Activated CD8-positive, alpha-beta memory T cell treated with anti-CD3 and anti-CD28 coated beads for 24 hours (primary cell): ENCODE measurements at places on chromosomes 5 and 9.

DNA sequence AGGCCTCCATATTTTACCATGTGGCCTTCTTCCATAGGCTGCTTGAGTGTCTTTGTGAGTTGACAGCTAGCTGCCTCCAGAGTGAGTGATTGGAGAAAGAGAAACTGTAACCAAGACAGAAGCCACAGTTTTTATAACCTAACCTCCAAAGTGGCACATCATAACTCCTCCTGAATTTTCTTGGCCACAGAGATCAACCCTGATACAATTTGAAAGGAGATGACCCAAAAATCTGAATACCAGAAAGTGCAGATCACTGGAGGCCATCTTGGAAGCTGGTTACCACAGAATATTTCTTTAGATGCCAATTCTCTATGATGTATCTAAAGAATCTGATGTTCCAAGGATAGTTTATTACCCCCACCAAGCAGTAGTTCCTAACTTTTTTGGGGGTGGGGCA, 254.3 kb upstream of the PDE4D start:
- DNase-seq: no peak

- no peak for DNase-seq
Observed at GRCh38 chr9:104860263-104860662, 67.7 kb downstream of the ABCA1 start.

GRCh38 chr9:18371621-18372020, 102.3 kb upstream of the ADAMTSL1 start:
- DNase-seq: no peak

GRCh38 chr5:53826504-53826903, 266.1 kb downstream of the NDUFS4 start:
- no peak for DNase-seq

GRCh38 chr9:1960342-1961042, 54.7 kb upstream of the SMARCA2 start:
- no peak for DNase-seq
